ENCODE measurements at places on chromosomes 16 and 17. TPM values are rescaled to one million over a fixed set of nuclear protein-coding genes. Genes with fewer than 3 reads are reported as not detected.

- no peak overlapping the region for H3K4me3 ChIP-seq
- no peaks in the 10 kb centered on the region for H3K36me3 ChIP-seq
- no peak for DNase-seq
These were observed 94.5 kb downstream of the CRISPLD2 start for GRCh38 chr16:84914273-84914672.

DNA sequence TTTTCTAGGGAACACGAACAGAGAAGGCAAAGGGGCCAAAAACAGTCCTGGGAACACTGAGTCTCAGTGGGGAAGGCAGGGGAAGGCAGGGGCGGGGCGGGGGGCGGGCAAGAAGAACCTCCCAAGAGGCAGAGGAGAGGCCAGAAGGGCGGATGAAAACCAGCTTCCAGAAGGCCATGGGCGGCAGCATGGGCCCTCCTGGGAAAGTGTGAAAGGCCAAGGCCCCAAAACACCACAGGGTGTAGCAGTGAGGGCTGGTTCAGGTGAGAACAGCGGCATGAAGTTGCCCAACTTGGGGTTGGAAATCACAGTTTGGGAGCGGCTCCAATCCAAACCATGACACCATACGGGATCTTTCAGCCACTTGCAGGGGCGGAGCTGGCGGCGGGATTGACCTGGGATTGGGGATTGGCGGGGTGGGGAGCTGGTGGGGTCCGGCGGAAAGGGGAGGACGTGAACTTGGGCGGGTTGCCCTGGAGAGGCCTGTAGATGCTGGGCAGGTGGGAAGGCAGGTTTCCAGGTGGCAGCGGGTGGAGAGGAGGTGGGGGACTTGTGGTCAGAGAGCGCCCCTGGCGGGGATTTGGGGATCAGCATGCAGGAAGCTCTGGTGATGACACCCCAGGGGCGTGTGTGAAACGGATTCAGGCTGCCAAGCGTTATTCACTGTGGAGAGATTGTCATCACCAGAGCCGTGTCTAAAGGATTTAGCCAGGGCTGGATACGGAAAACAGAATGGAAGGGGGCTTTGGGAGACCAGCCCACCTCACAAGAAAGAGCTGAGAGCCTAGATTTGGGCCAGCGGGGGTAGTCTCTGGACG, 80.9 kb downstream of the ARHGAP23 start:
- peaks cover 7% of the 10 kb centered on the region for H3K36me3 ChIP-seq
- peak overlapping the region; percentile 33 for H3K4me3 ChIP-seq
- peaks cover 22% of the 10 kb centered on the region for H3K4me1 ChIP-seq
- no peaks in the 10 kb centered on the region for H3K27me3 ChIP-seq
- DNase-seq, result no peak

The CHST4 gene
- total RNA-seq, result not detected

The FADS6 gene
- total RNA-seq, result 0.44 TPM

DNA sequence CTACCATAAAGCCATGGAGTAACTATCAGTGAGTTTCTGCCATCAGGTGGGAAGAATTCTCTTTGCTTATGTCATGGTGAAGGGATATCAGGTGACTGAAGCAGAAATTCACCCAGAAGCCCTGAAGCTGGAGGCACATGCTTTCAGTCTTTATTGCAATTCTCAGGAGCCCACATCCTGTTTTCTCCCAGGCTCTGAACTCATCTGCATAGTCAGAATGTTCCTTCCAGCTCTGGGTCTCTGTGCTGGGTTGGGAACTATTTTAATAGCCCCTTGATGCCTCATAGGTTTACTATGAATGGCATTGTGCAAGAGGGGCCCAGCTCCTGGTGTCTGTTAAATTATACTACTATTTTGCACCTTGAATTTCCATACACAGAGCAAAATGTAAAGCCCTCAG, 198.4 kb upstream of the SOX9 start:
- no peak for DNase-seq
- H3K36me3 ChIP-seq, result no peaks in the 10 kb centered on the region
- no peak overlapping the region for H3K27ac ChIP-seq

DNA sequence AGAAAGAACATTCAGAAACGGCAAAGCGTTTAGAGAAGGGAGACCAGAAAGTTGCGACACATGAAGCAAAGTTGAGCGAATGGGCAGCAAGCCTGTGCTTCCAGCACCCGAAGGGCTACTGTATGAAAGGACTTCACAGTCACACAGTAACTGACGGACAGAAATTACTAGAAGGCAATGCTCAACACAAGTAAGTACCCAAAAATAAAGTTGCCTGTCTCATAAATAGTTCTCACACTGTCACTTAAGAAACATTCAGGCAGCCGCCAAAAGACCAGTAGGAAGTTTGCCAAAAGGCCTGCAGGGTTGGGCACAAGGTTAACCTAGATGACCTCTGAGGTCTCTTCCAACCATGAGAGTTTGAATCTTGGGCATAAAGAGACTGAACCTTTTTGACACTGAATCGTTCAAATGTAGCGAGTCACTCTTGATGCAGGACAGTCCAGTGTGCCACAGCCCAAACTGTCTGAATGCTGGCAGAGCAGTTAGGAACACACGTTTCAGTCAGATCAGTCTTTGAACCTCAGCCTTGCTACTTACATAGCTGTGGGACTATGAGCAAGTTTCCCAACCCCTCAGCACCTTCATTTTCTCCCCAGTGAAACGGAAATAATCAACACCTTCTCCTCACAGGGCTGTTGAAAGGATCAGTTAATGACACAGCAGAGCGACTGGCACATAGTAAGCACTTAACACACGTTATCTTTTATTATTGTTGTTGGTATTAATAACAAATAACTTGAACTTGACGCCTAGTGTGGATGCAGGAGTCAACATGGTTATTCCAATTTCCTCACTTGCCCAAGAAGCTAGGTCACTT, 10.4 kb downstream of the NCBP3 start:
- H3K4me1 ChIP-seq, result no peaks in the 10 kb centered on the region
- no peak overlapping the region for H3K27ac ChIP-seq
- no peak overlapping the region for H3K4me3 ChIP-seq
- peaks cover 6% of the 10 kb centered on the region for H3K36me3 ChIP-seq

The MYBBP1A gene
- total RNA-seq, result 47.3 TPM

DNA sequence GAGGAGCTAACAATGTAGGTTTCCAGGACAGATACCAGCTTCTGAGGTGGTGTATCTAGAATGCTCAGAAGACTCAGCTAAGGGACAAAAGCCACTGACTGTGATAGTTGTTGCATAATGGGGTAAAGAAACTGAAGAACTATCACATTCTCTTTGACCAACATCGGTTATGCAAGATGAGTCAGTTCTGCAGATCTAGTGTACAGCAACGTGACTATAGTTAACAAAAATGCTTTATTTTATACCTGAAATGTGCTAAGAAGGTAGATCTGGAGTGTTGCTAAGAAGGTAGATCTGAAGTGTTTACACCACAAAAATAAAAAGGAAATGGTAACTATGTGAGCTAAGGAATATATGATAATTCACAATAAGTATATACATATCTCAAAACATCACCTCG, 2.5 kb downstream of the KRTAP9-6 start:
- H3K4me1 ChIP-seq, result no peaks in the 10 kb centered on the region
- H3K27ac ChIP-seq, result no peak overlapping the region
- H3K36me3 ChIP-seq, result no peaks in the 10 kb centered on the region
- DNase-seq, result no peak

GRCh38 chr16:59612094-59612493, 878.0 kb upstream of the GOT2 start:
- no peaks in the 10 kb centered on the region for H3K4me1 ChIP-seq
- H3K27me3 ChIP-seq, result no peaks in the 10 kb centered on the region
- H3K36me3 ChIP-seq, result no peaks in the 10 kb centered on the region
- DNase-seq, result no peak
- no peak overlapping the region for H3K4me3 ChIP-seq
- no peak overlapping the region for H3K27ac ChIP-seq

The PYDC1 gene
- not detected for total RNA-seq

DNA sequence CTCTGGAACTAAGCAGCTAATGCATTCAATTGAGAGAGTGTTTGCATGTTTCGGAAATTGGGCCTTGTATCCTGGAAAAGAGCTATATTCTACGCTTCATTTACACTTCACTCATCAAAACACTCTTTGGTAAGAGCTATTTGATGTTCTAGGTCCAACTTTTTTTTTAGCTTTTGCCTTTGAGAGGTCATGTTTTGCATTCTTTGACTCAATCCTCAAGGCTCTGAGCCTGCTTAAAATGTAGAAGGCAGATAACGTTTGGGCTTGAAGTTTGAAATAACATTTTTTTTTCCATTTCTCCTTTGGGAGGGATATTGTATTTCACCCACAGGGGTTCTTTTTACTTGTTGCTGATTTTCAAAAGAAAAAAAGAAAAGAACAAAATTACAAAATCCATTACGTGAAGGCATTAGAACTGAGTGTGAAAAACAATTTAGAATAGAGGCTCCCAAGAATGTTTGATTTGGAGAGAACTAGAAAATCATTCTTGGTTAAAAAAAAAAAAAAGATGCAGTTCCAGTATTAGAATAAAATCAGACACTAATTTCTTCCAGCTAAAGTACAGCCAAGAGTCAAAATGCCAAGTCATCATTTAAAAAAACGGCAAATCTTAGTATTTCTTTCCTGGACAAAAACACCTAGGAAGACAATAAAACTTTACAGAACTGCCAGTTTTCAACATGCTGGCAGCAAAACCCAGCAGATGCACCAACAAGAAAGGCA, 268.5 kb downstream of the GRIN2A start:
- H3K27ac ChIP-seq, result no peak overlapping the region
- no peaks in the 10 kb centered on the region for H3K36me3 ChIP-seq
- H3K4me3 ChIP-seq, result no peak overlapping the region
- no peak for DNase-seq
- H3K4me1 ChIP-seq, result no peaks in the 10 kb centered on the region

DNA sequence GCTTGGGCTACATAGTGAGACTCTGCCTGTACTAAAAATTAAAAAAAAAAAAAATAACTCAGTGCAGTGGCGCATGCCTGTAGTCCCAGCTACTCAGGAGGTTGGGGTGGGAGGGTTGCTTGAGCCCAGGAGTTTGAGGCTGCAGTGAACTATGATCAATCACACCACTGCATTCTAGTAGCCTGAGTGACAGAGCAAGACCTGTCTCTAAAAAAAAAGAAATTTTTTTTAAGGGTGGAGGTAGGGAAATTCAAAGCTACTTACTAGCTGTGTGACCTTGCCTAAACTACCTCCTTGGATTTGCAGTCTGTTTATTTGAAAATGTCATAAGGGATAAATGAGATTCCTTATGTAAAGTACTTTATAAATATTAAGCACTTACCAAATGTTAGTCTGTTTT, 3.4 kb upstream of the SMPD3 start:
- DNase-seq, result no peak
- no peaks in the 10 kb centered on the region for H3K36me3 ChIP-seq
- no peak overlapping the region for H3K27ac ChIP-seq
- H3K27me3 ChIP-seq, result peaks cover 5% of the 10 kb centered on the region

Measured in esophagus squamous epithelium (tissue), 5 donors.